ENCODE measurements at places on chromosomes 6 and 20.
A peak's percentile ranks its signal among the peaks of the same experiment; 100 is the strongest.

GRCh38 chr20:11204926-11205768, 531.3 kb upstream of the JAG1 start:
- peak; percentile 13 for DNase-seq

GRCh38 chr20:57866250-57867106, 156.7 kb upstream of the PMEPA1 start:
- no peak for DNase-seq

- DNase-seq, result no peak
These were observed 224.5 kb downstream of the RFPL4B start for GRCh38 chr6:112571488-112572270.

- no peak for DNase-seq
These were observed 776.4 kb upstream of the NRSN1 start for GRCh38 chr6:23349521-23350147.

- DNase-seq, result no peak
These were observed 46.6 kb upstream of the CCDC167 start for GRCh38 chr6:37546141-37546871.

DNA sequence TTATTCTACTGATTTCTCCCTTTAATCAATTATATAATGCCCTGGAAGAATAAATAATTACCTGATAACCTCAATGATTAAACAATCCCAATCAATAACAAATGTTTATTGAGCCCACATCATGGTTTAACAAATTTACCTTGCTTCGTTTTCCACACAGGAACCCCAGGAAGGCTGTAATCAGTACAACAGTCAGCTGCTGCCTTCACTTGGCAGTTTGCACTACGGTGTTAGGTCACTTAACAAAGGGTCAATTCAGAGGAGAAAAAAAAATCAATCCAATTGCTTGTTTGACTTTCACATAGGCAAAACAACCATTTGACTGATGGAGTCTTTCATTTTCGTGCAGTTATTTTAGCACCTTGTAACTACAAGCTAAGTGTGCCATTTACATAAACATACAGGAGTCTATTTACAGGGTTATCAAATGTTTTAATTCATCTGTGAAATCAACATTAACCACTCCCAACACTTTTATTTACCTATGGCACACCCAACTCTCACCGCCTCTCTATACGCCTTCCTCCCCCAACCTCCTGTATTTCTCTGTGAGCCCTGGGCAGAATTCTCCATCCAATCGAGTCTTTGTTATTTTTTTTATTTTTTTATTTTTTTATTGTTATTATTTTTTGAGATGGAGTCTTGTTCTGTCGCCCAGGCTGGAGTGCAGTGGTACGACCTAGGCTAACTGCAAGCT, 140.4 kb upstream of the TAB2 start:
- no peak for DNase-seq

DNA sequence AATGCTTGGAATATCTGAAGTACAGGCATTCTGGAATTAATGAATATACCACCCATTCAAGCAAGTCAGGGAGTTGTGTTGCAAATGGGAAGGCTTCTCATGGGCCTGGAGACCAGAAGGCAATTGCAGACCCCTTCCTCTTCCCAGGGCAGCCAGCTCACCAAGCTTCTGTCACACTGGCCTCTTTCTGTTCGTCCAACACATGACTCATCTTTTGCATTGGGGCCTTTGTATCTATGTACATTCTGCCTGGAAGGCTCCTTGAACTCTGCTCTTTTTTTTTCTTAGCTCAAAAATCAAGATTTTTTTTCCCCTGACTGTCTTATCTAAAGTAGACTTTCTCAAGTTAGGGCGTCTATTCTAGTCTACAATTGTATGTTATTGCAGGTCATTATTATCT, 132.9 kb upstream of the MYLIP start:
- no peak for DNase-seq

- no peak for DNase-seq
These were observed 3.0 kb downstream of the KCNG1 start for GRCh38 chr20:51019656-51020592.

DNA sequence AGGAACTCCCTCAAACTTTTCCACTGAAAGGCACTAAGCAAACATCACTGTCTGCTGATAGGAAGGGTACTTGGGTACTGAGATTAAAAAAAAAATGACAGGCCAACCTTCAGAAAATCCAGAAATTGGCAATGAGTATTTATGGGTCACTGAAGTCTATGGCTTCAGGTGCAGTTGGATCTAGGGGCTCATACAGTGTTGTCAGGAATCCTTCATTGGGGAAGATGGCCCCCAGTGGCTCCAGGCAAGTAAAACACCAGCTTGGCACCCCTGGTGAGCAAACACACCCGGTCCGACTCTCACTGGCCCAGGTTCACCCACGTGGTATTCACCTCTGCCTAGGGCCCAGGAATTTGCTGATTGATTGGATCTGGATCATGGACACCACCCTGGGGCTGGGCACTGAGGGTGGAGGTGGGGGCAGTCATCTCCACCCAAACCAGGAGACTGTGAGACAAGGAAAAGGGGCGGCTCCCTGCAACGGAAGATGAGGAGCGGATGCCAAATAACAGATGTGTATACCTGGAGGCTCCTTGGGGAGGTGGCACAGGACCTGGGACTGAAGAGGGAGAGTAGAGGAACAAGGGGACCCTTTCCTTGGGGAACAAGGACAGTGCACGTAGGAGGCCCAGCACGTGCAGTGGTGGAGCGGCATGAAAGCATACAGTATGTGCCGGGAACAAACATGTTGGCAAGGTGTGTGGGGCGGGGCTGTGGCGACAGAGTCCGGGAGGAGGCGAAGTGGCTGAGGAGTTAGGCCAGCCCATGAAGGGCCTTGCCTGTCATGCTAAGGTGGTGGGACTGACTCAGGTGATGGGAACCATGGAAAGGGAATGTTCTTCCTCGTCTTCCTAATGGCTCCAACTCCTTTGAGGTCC, 4.7 kb downstream of the SLC2A10 start:
- DNase-seq, result no peak

DNA sequence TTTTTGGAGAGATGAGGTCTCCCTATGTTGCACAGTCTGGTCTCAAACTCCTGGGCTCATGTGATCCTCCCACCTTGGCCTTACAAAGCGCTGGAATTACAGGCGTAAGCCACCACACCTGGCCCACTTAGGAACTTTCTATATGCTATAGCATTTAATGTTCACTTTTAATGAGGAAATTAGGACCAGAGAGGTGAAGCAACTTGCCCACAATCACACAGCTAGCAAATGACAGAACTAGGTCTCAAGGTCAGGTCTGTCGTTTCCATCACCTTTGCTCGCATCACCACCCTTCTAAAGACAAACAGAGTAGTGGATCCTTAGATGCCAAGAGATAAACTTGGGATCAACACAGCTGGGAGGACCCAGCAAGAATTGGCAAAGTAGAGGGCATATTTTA, 381.7 kb downstream of the CD83 start:
- DNase-seq, result no peak

GRCh38 chr6:37050045-37050853, 44.8 kb downstream of the FGD2 start:
- DNase-seq, result peak; percentile 65

- DNase-seq, result no peak
These were observed 87.4 kb downstream of the GJA1 start for GRCh38 chr6:121522771-121523386.

- DNase-seq, result no peak
These were observed 21.1 kb downstream of the FOXC1 start for GRCh38 chr6:1630771-1631217.

- DNase-seq, result no peak
These were observed 306.2 kb downstream of the SYNE1 start for GRCh38 chr6:152330961-152331360.

DNA sequence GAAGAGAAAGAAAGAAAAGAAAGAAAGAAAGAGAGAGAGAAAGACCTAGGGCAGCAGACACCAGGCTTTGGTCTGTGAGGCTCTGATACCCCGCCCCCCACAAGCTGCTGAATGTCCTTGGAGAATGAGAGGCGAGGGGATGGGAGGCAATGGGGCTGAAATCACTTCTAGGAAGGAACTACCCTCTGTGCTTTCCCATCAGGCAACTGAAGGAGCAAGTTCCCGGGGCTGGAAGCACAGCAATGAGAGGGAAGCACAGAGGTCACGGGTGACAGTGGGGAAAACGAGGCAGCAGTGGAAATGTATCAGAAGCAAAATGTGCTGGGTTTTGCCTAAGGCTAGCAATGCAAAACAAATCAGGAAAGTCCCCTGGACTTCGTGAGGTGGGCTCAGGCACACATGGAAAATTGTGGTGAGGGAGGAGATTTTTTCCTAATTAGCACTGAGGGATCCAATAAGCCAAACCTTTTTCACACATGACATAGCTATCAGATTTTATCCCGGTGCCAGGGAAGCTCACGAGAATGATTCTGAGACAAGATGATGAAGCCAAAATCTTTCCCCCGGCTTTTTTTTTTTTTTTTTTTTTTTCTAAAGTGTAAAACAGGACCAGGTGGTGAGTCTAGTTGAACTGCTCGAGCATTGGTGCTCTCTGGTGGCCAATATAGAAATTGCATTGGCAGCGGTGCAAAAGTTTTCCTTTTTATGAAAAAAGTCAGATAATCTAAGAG, 16.8 kb upstream of the ARFGEF2 start:
- peak; percentile 74 for DNase-seq

GRCh38 chr20:10428008-10428407, 6.0 kb downstream of the MKKS start:
- DNase-seq, result no peak

DNA sequence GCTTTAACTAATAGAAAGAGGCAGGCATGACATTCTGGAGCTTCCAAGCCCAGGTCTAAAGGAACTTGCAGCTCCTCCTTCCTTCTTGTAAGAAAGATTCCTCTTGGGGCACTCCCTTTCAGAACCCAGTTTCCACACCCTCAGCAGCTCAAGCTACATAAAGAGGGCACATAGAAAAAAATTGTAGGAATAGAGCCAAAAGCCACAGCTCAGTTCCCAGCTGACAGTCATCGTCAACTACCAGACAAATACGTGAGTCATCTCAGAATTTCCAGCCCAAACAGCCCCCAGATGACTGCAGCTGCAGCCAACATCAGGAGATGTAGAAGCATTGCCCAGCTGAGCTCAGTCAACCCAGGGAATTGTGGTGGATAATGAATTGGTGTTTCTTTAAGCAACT, 349.8 kb upstream of the ARID1B start:
- no peak for DNase-seq

GRCh38 chr6:25010902-25011625, 75.3 kb upstream of the RIPOR2 start:
- DNase-seq, result no peak

- DNase-seq, result no peak
These were observed 1.9 kb downstream of the ID1 start for GRCh38 chr20:31606804-31607639.

- no peak for DNase-seq
These were observed 184.5 kb upstream of the PDE10A start for GRCh38 chr6:165847407-165848085.

DNA sequence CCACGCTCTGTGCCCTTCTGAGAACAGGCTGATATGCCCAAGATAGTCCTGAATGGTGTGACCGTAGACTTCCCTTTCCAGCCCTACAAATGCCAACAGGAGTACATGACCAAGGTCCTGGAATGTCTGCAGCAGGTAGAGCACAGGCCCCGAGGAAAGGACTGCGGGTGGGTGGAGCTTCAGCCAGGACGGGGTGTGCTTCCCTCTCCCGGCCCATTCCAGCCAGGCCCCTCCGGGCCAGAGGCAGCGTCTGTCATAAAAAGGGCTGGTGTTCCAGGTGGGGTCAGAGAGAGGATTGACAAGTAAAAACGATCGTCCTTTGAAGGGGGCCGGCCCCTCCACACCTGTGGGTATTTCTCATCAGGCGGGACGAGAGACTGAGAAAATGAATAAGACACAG, 1.3 kb downstream of the RTEL1 start:
- DNase-seq, result no peak

GRCh38 chr20:22371843-22372242, 212.5 kb downstream of the FOXA2 start:
- DNase-seq, result peak; percentile 74

DNA sequence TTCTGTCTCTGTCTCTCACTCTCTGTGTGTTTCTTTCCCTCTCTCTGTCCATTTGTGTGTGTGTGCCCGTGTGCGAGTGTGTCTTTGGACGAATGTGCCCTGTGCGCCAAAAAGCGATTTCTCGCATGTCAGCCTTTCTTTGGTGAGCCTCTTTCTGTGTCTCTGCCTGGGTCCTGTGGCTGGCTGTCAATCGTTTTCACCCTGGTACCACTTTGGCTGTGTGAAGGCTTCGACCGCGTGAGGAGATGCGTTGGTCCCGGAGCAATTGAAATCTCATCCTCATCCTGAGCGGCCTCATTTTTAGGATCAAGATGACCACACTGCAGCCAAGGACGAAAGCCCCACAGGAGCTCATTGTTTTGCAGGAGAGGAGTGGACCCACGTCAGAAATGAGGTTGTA, 288.9 kb upstream of the ZNF337 start:
- no peak for DNase-seq

GRCh38 chr6:23630726-23631635, 495.0 kb upstream of the NRSN1 start:
- DNase-seq, result no peak

- DNase-seq, result no peak
These were observed 99.8 kb downstream of the TFAP2A start for GRCh38 chr6:10315034-10315433.

- DNase-seq, result no peak
These were observed 52.4 kb upstream of the LYRM2 start for GRCh38 chr6:89690944-89691324.

GRCh38 chr20:6079016-6079415, 25.2 kb upstream of the LRRN4 start:
- no peak for DNase-seq

GRCh38 chr6:131231891-131232290, 96.6 kb downstream of the AKAP7 start:
- no peak for DNase-seq

DNA sequence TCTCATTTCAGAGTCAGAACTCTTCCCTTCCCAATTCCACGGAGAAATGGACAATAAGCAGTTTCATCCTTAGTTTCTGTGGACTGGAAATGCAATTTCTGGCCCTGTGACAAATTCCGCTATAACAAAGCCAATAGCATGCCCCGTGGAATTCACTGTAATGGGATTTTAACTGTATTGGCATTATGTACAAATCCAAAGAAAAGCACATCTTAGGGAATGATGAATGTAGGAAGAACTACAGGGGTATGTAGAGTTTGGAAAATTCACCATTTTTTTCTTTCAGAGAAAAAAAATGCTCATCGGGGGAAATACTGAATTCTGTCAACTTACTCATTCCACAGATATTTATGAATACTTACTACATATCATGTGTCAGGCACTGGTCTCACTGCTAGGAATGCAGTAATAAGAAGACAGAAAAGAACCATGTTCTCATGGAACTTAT, 43.5 kb downstream of the KIF6 start:
- DNase-seq, result no peak

Data from HL-60 (cell line).